ENCODE measurements at places on chromosomes 7 and 10.

- no peak for DNase-seq
Measured at GRCh38 chr10:6850452-6850851, 270.4 kb upstream of the PRKCQ start.

GRCh38 chr7:92758796-92759431, 77.5 kb downstream of the CDK6 start:
- DNase-seq, result no peak

- DNase-seq, result no peak
Measured at GRCh38 chr7:125847692-125848091, 918.1 kb upstream of the POT1 start.

DNA sequence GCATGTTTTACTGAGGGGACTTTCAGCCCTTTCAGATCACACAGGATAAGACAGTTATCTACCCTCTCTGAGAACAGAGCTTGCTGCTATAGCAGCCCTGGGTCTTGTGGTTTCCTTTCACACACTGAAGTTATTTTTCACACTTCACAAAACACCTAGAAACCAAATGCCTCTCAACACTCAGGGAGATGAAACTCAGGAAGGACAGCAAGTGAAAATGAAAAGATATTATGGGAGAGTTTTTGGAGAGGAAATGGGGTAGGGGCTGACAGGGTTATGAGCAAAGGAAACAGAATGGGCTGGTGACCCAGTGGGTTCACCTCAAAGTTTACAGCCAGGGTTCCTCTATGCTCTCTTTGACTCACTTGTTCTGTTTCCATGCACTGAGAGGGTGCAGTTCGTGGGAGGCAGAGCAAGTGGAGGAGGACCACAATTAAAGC, 17.0 kb upstream of the GIMAP2 start:
- peak; percentile 37 for DNase-seq

DNA sequence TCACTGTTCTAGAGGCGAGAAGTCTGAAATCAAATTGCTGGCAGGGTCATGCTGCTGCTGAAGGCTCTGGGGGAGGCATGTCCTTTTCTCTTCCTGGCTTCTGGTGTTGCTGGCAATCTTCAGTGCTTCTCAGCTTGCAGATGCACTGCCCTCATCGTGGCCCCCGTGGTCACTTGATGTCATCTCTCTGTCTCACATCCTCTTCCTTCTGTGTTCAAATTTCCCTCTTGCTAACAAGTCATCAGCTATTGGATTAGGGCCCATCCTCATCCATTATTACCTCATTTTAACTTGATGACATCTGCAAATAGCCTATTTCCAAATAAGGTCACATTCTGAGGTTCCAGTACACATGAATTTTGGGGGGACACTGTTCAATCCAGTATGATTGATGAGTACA, 36.6 kb upstream of the SRGN start:
- DNase-seq, result no peak

- DNase-seq, result no peak
Measured at GRCh38 chr10:80518807-80519360, 18.8 kb upstream of the SH2D4B start.

DNA sequence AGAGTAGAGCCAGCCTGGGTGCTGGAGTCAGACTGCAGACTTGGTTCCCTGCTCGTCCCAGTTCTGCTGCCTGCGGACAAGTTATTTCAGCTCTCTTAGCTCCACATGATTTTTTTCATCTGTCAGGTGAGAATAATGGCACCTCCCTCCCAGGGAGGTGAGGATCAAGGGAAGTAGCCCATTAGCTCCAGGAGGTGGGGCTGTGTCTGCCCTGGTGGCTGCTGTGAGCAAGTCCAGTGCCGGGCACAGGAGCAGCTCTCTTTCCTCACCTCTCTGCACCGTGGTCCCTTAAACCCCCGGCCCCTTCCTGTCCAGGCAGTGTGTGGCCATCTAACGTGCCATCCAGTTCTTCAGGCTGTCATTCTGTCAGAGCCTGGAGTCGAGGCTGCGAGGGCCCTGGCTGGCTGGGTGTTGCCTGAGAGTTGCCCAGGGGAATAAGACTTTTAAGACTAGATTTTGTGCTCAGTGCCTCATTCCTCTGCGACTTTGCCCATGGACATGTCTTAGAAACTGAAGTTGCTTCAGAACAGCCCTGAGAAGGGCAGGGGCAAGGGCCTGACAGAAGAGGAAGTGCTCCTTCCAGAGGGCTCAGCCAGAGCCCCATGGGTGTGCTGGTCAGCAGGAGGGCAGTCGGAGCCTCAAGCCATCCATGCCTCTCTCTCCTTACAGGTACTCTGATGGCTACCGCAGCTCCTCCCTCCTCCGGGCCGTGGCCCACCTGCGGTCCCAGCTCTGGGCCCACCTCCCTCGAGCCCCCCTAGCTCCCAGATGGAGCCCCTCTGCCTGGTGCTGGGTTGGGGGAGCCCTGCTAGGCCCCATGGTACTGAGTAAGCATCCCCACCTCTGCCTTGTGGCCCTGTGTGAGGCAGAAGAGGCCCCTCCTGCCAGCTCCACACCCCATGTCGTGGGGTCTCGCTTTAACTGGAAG, 5.0 kb downstream of the ABCB8 start:
- DNase-seq, result no peak

DNA sequence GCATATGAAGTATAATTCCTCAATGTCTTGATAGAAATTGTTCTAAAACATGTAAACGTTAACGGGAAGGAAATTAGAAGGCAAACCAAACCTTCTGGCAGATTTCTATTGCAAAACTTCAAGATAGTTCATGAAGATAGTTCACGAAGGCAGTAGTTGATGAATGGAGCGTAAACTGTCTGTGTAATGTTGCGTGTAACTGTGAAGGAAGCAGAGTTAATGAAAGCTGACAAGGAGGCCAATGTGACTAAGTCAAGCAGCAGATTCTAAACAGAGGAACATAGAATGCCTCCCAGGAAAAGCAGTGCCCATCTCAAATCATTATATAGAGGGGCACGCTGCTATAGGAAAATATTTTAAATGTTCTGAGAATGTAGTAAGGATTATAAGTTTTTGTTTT, 659.7 kb upstream of the IGFBP3 start:
- DNase-seq, result no peak

All from effector CD4-positive, alpha-beta T cell (primary cell).